ENCODE measurements at places on chromosomes 6 and 20. TPM values are rescaled to one million over a fixed set of nuclear protein-coding genes. Genes with fewer than 3 reads are reported as not detected.

GRCh38 chr6:13992417-13993055, 67.8 kb downstream of the RNF182 start:
- no peak overlapping the region for H3K4me3 ChIP-seq
- DNase-seq = no peak
- no peaks in the 10 kb centered on the region for H3K36me3 ChIP-seq
- no peaks in the 10 kb centered on the region for H3K27me3 ChIP-seq
- no peaks in the 10 kb centered on the region for H3K4me1 ChIP-seq
- H3K27ac ChIP-seq = no peak overlapping the region

DNA sequence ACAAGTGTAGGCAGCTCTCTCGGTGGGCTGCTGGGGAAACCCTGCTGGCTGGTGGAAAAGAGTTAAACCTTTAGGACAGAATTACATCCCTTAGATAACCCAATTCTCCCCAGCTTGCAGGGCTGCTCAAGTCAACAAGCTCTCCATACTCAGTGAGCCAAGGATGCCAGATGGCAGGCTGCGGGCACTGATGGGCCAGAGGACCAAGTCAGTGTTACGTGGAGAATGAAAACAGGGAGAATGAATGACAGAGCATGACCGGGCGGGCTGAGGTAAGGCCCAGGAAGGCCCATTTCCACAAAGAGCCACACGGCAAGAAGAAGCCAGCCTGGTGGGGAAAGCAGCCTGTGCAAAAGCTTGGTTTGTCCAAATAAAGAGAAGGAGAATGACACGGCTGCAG, 58.7 kb upstream of the CD93 start:
- H3K27ac ChIP-seq = peak overlapping the region; percentile 40
- H3K4me1 ChIP-seq = no peaks in the 10 kb centered on the region

GRCh38 chr6:11752360-11752759, 26.2 kb downstream of the ADTRP start:
- no peaks in the 10 kb centered on the region for H3K4me1 ChIP-seq
- H3K27me3 ChIP-seq = no peaks in the 10 kb centered on the region
- H3K27ac ChIP-seq = no peak overlapping the region
- H3K4me3 ChIP-seq = no peak overlapping the region
- no peaks in the 10 kb centered on the region for H3K36me3 ChIP-seq

NHSL1 gene
- total RNA-seq = 34.3 TPM

DNA sequence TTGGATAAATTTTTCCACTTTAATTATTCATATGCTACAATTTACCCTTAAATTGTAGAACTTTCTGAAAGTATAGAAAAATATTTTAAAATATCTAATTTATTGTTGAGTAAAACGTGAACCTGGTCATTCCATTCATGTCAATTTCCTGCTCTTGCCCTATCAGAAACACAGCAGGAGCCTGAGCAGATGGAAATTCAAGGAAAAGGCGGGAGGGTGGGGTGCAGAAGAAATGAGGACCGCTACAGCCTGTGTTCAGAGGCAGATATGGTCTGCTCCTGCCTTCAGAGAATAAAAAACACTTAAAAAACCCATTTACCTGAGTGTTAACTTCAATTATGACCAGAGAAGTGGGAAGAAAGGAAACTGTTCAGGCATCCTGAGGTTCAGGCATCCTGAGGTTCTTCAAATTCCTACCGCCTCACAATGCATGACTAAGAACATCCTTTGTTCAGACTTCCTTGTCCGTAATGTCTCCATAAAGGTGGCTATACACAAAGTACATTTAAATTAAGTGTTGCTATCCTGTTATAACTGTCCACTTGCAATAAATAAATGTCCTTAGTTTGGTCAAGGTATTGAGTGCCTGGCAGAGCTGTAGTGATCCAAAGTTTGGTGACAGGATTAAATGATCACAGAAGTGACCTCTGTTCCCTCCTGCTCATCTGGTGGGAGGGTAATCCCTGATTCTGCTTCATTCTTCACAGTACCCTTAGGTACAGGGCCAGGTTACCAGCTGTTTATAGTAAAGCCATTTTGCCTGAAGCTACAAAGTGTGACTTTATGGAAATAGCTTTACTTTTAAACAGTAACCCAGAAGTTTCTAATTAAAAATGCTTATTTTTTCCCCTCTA, 109.1 kb downstream of the MAN1A1 start:
- no peak overlapping the region for H3K27ac ChIP-seq
- no peaks in the 10 kb centered on the region for H3K27me3 ChIP-seq
- no peaks in the 10 kb centered on the region for H3K4me1 ChIP-seq
- no peak for DNase-seq
- H3K36me3 ChIP-seq = no peaks in the 10 kb centered on the region
- no peak overlapping the region for H3K4me3 ChIP-seq

GRCh38 chr6:101760843-101761621, 367.5 kb downstream of the GRIK2 start:
- DNase-seq = no peak
- no peak overlapping the region for H3K4me3 ChIP-seq
- no peaks in the 10 kb centered on the region for H3K27me3 ChIP-seq
- H3K36me3 ChIP-seq = no peaks in the 10 kb centered on the region

GRCh38 chr6:151118461-151119123, 121.2 kb upstream of the AKAP12 start:
- H3K27ac ChIP-seq = no peak overlapping the region
- no peaks in the 10 kb centered on the region for H3K4me1 ChIP-seq
- no peak for DNase-seq
- H3K27me3 ChIP-seq = no peaks in the 10 kb centered on the region
- H3K36me3 ChIP-seq = no peaks in the 10 kb centered on the region

DNA sequence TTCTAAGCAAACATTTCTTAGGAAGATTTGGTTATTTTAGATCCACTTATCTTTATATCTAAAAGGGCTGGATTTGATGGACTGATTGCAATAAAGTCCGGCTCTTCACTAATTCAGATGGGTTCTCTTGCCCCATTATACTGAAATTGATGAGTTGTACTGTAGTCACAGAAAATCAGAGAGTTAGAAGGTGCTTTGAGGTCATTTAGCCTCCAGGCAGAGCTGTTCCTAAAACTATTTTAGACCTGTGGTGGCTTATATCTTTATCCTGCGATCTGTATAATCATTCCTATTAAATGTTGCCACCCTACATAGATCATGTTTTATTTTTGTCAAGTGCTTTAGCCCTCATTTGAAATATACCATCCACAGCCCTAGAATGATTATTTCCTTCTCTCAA, 61.3 kb upstream of the ATXN1 start:
- no peaks in the 10 kb centered on the region for H3K27me3 ChIP-seq
- H3K4me1 ChIP-seq = no peaks in the 10 kb centered on the region
- H3K36me3 ChIP-seq = no peaks in the 10 kb centered on the region
- no peak overlapping the region for H3K27ac ChIP-seq
- no peak for DNase-seq
- no peak overlapping the region for H3K4me3 ChIP-seq

GRCh38 chr6:74250161-74250818, 554.3 kb downstream of the CD109 start:
- no peak overlapping the region for H3K27ac ChIP-seq
- no peaks in the 10 kb centered on the region for H3K27me3 ChIP-seq
- no peaks in the 10 kb centered on the region for H3K36me3 ChIP-seq
- no peak overlapping the region for H3K4me3 ChIP-seq
- no peak for DNase-seq
- no peaks in the 10 kb centered on the region for H3K4me1 ChIP-seq

ACTR5 gene
- total RNA-seq = 2.8 TPM
